ENCODE measurements at places on chromosomes 5 and 9. TPM values are rescaled to one million over a fixed set of nuclear protein-coding genes. Genes with fewer than 3 reads are reported as not detected.

GRCh38 chr5:175124251-175124813 lies 319.6 kb downstream of the DRD1 start:
- no peak for DNase-seq

Gene TAF1L
- total RNA-seq = not detected

Gene SLC9A3
- total RNA-seq = 0.43 TPM

- DNase-seq = no peak
Observed at GRCh38 chr9:26537211-26537610, 355.4 kb downstream of the CAAP1 start.

Gene EGFL7
- 51.4 TPM for total RNA-seq

DNA sequence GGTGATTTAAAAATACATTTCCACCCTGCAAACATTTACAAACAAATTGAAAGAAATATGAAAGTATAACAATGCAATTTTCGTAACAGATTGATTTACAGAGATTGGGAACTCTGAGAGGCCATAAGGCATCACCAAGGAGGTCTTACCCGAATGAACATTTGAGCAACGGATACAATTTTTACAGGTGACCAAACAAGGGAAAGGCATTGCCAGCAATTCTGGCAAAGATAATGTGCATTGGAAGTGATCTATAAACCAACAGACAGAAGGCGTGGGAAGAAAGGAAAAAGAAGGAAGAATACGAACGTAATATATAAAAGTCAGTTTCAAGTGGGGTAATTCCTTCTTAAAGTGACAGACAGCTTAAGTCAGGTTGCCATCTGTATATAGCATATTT lies 295.9 kb downstream of the CDH12 start:
- DNase-seq = no peak

DNA sequence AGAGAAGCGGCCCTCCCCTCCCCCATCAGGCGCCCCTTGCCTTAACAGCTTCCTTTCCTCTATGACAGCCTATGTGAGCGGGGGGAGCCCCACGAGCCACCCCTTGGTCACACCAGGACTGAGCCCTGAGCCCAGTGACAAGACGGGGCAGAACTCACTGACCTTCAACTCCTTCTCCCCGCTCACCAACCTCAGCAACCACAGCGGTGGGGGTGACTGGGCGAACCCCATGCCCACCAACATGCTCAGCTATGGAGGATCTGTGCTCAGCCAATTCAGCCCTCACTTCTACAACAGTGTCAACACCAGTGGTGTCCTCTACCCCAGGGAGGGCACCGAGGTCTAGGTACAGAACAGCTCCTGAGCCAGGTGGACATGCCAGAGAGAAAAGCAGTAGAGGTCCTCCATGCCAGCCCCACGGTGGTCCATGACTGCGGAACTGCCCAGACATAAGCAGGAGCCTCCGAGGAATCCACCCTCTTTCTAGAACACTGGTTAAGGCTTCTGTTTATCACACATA lies 2.6 kb downstream of the FOXI1 start:
- DNase-seq = no peak

DNA sequence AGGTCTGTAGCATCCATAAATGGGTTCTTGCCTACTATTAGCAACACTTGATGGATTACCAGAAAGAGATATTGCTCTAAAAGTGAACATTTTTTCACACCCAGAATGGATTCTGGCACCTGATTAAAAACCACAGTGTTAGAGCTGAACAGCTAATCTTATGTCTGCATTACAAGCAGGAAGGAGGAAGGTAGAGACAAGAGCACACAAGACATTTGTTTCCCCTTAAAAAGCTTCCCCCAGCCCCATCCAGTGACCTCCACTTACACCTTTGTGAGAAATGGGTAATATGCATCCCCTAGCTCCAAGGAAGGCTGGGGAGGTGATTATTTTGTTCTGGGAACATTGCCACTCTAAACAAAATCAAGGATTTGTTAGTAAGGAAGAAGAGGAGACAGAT lies 12.0 kb upstream of the TRIM36 start:
- DNase-seq = no peak

- DNase-seq = peak; percentile 91
Observed at GRCh38 chr5:157743163-157744050, at the start of gene LSM11. LSM11 (plus strand) TSS chr5:157743712; CDS start chr5:157743751, 39 bp downstream.

GRCh38 chr5:136506131-136506530 lies 140.8 kb upstream of the TRPC7 start:
- no peak for DNase-seq

- no peak for DNase-seq
Observed at GRCh38 chr9:83147315-83148149, 84.6 kb upstream of the RASEF start.

GRCh38 chr5:4198461-4198860 lies 602.8 kb downstream of the IRX1 start:
- no peak for DNase-seq

GRCh38 chr5:1000329-1000728 lies 8.3 kb upstream of the NKD2 start:
- no peak for DNase-seq

Measured in Caki2 (cell line).